Iris pigment epithelial cell (primary cell): ENCODE measurements at places on chromosomes 11 and 22.
A peak's percentile ranks its signal among the peaks of the same experiment; 100 is the strongest.

DNA sequence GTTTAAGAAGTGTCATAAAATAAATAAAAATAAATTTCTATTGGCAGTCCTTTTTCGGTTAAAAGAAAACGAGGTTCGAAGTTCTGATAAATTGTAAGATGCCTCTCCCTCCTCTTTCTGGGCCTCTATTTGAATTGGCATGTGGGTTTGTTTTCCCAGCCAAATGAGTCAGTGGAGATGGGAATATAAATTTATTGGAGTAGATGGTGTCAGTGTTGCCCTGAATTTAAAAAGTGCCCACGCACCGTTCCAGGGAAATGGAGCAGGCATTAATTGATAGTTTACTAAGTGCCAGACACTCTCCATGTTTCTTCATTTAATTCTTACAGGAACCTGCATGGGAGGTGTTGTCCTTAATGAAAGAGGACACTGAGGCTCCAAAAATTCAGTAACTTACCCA is 119.2 kb downstream of the FEZ1 start:
- no peak for DNase-seq

- peak; percentile 89 for DNase-seq
Measured at GRCh38 chr22:46866591-46866990, 104.1 kb downstream of the TBC1D22A start.

DNA sequence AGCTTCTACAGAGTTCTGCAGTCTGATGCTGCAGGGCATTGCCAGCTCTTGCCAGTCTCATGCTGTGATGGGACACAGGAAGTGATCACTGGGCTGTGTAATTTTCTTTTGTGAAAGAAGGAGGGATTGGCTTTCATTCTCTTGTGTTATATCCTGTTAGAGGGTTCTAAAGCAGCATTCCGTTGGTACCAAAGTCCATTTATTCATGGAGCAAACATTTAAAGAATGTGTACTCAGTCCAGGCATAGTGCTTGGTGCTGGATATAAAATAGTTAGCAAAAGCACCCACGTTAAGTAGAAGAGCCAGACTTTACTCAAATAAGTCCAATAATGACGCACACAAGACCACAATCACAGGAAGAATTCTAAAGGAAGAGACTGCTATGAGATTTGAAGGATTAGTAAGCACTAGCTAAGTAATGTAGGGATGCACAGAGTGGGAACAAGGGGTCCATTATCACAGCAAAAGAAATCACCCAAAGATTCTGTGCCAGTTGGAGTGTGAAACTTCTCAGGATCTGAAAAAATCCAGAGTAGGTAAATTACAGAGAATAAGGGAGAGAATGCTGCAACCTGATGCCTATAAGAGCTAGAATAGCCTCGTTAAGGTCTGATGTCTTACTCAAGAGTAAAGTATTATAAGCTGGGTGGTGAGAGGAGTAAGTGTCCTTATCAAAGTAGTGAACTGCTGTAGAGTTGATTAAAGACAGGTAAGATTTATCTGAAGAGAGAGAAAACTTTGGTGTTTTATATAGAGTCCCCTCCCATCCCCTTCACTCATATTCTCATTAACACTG is 728.3 kb downstream of the METTL15 start:
- peak; percentile 99 for DNase-seq

- no peak for DNase-seq
Measured at GRCh38 chr11:15807827-15808226, 548.5 kb downstream of the SOX6 start.

- DNase-seq = no peak
Measured at GRCh38 chr11:133892126-133892525, 46.8 kb upstream of the SPATA19 start.

DNA sequence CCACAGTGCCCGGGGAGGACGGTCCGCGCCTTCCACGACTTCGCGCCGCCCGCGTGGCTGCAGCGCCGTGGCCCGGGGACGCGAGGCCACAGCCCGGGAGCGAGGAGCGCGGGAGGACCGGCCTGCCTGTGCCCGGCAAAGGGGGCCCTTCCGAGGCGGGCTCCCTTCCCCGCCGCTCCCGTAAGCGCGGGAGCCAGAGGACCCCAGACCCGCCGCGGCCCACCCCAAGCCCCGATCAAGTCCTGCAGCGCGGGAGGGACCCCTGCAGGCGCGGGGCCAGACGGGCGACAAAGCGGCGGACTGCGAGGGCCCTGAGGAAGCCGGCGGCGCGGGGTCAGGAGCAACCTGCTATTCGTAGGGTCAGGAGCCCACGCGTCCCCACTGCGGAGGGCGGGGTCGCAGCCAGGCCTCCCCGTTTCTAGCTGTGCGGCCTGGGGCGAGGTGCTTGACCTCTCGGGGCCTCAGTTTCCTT is 110.3 kb downstream of the WNT7B start:
- no peak for DNase-seq

GRCh38 chr22:24845041-24845898 is 39.3 kb downstream of the SGSM1 start:
- peak; percentile 57 for DNase-seq

GRCh38 chr11:125069796-125070195 is 6.7 kb downstream of the SLC37A2 start:
- DNase-seq = no peak
